ENCODE measurements at places on chromosomes 3 and 15.

- no peak for DNase-seq
These were observed 26.7 kb downstream of the NRROS start for GRCh38 chr3:196666001-196666867.

GRCh38 chr3:161689584-161690298 is 193.1 kb downstream of the OTOL1 start:
- DNase-seq = no peak

DNA sequence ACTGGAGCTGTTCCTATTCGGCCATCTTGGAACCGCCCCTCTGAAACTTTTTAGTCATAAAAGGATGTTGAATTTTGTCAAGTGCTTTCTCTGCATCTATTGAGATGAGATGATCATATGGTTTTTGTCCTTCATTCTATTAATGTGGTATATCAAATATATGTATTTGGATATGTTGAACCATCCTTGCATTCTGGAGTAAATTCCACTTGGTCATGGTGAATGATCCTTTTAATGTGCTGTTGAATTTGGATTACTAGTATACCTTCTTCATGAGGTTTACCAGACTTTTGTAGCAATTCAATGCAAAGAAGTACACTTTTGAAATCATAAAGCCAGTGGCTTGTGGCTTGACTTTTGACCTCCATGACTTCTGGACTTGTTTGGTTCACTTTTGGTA is 33.4 kb upstream of the XRN1 start:
- DNase-seq = no peak

DNA sequence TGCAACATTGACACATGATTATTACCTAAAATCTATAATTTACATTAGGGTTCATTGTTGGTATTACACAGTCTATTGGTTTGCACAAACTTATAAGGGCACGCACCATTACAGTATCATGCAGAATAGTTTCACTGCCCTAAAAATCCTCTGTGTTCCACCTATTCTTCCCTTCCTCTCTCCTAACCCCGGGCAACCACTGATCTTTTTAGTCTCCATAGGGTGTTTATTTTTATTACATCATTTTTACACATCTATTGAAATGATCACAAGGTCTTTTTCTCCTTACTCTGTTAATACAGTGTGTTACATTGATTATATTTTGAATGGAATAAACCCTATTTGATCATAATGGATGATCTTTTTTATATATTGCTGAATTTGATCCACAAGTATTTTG is 15.5 kb upstream of the ECT2 start:
- no peak for DNase-seq

DNA sequence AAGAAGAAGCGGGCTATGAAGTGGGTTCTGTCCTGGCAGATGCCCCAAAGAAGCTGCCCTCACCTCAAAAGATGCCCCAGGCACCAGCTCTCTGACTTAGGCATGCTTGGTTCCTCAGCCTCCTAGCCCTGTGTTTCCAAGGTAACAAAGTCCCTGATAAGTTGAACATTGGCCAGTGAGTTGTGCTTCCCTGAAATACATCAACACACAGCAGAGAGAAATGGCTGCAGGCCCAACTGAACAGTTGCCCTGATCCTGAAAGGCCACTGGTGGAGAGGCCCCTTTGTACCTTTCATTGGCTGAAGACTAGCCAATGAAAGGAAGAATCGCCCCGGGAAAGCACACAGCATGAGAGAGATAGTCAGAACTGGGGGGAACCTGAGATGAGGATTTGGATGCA is 169.9 kb upstream of the CTNNB1 start:
- DNase-seq = no peak

GRCh38 chr3:82960379-82960778 is 1198.9 kb upstream of the GBE1 start:
- no peak for DNase-seq

GRCh38 chr3:141663993-141664392 is 74.1 kb upstream of the RNF7 start:
- no peak for DNase-seq

DNA sequence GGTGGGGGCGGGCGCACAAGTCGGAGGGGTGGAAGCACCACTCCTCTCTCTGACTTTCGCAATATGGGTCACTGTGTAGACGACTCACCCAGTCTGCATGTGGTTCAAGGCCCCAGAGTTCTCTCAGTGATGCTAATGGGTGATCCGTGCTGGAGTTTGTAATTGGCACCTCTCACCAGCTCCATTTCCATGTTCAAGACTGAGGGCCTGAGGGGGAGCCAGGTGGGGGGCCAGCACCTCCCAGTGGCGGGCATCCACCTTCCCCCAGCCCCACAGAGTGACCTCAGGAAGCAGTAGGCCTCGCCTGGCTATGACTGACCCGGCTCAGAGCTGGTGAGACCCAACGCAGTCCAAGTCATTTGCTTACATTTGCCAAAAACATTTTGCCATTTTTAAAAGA is 230.0 kb upstream of the ST8SIA2 start:
- no peak for DNase-seq

- DNase-seq = no peak
These were observed 1.6 kb downstream of the NMD3 start for GRCh38 chr3:161222662-161223061.

DNA sequence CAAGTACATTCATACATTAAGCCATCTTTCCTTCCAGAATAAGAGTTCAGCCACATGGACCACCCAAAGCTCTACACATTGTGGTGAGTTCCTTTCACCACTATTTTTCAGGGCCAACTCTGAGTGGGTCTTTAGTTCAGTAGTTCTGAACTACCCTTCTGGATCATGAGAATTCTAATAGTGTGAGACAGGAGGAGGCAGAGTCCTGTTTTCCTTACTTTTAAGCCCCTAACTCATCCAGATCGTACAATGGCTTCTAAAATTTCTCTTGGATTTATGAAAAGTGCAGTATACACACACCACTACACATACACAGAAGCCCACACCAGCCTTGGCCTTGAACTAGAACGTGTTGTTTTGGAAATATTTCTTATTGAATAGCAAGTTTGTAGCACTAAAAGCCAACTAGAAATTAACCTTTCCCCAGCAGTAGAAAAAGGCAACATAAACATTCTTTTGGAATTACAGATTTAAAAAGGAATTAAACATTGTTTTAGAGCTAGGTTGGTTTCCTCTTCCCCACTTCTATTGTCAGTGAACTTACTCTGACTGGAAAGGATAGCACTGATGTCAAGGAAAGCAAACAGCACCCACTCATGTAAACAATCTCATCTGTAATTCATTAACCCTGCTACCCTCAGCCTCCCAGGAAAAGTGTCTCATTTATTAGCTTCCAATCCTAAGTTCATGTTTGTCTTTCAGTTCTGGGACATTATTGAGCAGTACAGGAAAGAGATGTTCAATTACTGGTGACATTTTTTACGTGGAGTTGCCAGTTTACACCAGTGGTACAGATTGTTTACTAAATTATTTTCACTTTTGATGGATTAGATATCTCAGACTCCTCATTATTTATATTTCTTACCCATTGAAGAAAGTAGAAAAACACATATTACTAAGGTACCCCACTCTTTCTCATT is 95.7 kb upstream of the AGTR1 start:
- no peak for DNase-seq

GRCh38 chr3:139532976-139533375 is 6.6 kb downstream of the RBP1 start:
- DNase-seq = no peak

- DNase-seq = no peak
These were observed 479.6 kb downstream of the CNTN3 start for GRCh38 chr3:74134831-74135230.

DNA sequence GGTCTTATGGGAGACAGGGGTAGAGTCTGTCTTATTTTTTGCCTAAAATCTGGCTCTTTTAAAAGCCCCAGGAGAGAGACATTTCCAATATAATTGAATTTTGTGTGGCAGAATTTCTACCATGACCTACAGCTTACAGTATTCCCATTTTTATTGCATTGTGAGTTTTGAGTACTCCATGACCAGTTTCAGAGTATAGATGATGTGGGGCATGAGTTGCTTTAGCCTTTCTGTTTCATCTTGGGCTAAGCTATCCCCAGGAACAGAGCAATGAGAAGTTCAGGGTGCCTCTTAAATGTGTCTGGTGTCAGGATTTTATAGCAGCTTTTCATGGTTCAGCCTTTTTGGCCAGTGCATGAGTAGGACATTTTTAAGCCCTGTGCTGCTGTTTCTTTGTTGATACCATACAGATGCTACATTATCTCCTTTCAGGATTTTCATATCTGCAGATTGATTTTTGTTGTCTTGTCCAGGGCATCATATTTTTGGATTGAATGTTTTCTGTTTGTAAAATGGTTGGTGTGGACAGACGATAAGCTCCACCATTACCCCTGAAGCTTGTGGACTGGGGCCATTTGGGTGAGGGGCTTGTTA is 3.5 kb downstream of the ABHD2 start:
- no peak for DNase-seq

GRCh38 chr3:53382106-53382505 is 34.8 kb upstream of the DCP1A start:
- no peak for DNase-seq

DNA sequence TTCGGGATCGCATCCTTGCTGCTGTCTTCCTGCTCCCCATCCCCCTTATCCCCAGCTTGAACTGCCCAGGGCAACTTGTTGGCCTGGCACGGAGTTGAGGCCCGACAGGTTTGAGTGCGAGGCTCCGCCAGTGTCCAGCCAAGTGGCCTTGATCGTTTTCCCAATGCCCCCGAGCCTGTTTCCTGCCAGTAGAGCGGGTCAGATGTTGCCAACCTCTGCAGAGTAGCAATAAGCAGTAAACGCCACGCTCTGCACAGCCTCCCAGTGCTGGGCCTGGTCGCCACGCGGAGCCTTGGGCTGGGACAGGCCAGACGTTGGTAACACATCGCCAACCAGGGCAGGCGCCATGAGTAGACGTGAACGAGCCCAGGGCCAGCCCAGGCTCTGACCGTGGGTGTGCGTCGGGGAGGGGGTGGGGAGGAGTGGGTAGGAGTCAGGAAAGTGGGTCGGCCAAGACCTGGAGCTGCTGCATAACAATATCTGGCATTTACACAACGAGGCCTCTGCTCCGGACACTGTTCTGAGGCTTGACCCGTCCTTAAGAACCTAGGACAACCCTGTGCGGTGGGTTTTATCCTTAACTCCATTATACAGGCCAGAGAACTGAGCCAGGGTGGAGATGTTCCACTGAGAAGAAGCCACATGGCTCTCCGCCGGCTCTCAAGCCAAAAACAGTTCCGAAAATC is 444 bp upstream of the ABHD14A start:
- DNase-seq = no peak

DNA sequence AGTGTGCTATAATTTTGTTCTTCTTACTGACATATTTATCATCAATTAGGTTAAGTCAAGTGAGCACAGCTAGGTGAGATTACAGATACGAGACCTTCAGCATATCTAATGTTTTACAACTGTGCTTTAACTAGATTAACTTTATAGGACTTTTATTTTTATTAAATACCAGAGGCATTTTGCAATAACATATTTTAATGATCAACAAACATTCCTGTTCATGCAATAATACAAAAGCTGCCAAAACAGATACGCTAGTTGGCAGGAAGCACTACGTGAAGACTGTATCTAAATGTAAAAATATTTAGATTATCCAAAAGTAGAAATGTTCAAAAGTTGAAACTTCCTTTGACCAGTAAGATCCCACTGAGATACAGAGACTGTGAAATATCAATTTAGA is 139.1 kb downstream of the CBLB start:
- no peak for DNase-seq

DNA sequence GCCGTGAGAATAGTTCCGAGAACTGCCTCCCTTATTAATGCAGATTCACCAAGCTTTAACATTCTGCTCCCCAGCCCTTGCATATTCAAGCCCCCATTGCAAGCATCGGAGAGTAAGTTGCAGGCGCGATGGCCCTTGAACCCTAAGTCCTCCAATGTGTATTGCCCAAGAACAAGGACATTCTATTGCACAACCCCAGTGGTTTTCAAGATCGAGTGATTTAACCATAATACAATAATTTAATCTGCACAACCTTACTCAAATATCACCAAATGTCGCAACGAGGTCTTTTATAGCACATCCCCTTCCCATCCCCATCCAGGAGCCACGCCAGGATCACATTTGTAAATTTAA is 21.7 kb upstream of the PLXND1 start:
- no peak for DNase-seq

DNA sequence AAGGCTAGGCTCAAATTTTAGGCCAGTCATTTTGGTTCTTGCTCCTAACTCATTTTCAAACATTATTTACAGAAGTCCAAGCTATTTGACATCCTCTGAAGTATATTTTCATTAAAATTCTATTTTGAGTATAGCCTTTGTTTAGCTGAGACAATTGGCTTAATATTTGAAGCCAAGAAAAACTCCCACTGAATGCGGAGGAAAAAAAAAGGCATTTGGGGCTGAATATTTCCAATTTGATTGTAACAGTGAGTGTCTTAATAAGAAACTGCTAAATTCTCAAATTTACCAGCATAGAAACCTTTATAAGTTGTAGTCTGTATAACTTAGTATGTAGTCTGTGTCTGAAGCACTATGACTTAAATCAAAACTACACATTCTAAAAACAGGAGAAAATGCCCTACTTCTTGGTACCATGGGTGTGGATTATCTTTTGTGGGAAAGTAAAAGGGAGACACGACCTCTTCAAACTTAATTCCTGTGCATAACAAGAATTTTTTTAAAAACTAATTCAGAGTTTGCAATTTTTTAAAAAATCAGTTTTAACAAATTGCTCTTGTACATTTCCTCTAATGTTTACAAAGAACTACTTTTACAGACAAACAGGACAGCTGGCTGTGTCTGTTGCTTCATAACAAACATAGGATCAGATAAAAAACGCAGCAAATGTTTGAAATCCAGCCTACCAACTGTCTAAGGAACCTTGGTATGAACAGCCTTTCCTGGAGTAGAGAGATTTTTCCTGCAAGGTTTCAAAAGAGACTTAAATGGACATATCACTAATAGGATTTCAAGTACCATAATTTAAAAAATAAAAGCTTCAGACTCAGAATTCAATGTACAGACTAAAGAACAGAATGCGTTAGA is 52.7 kb upstream of the LMOD3 start:
- DNase-seq = no peak

DNA sequence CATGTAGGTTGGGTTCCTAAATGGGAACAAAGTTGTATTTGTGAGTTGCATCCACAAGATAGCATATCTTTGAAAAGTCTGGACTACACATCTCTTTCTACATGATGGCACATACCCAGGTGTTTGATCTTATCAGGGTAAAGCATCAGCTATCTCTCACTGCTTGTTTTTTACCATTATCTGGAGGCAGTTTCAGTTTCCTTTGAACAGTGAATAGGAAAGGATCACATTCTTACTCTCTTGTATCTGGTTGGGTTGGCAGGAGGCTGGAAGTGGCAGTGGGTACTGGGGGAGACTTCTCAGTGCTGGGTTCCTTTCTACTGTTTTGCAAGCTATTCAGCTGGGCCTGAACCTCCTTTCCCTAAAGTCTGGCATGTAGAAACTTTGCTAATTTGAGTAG is 4.1 kb downstream of the CEMIP start:
- DNase-seq = no peak

GRCh38 chr3:114086356-114086755 is 29.8 kb downstream of the QTRT2 start:
- DNase-seq = no peak

DNA sequence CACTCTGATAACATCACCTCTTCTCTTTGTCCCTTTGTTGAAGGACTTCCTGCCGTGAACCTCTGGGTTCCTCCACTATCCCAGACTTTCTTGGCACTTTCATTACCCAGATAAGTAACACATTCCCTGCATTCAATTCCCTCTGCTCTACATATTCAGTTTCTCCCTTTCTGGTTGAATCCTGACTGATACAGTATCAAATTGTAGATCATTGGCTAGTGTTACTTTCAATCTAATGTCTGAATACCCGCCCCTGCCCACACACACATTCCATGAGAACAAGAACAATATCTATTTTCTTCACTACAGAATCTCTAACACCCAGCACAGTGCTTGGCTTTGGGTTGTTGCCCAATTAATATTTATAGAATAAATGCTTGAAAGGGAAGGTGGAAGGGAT is 163.5 kb downstream of the ABHD5 start:
- DNase-seq = no peak

All from stimulated activated CD8-positive, alpha-beta memory T cell treated with anti-CD3 and anti-CD28 coated beads, Interleukin-2, amount 100 ng/mL, for 1 hour (primary cell).